OCI-M1 (cell line): ENCODE measurements at places on chromosomes 5 and 9.

- DNase-seq, result no peak
Observed at GRCh38 chr9:86141843-86142242, 42.5 kb upstream of the GOLM1 start.

DNA sequence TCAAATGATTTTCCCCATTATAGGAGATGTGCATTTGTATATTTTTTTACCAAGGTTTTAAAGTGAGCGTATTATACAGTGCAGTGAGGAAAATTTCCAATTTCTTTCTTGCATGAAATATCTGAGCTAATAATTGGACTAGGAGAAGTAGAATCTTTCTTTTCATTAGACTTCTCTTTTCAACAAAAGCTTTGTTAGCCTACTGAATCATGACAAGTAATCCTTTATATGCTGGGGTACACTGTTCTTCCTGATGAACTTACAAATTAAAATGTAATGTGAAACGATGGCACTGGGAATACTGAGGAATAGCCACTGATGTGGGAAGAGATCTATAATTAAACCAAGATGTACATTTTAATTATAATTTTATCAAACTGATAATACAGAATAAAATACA lies 829.6 kb downstream of the PTPRD start:
- DNase-seq, result peak; percentile 98

GRCh38 chr5:15808577-15808976 lies 308.6 kb downstream of the FBXL7 start:
- no peak for DNase-seq

DNA sequence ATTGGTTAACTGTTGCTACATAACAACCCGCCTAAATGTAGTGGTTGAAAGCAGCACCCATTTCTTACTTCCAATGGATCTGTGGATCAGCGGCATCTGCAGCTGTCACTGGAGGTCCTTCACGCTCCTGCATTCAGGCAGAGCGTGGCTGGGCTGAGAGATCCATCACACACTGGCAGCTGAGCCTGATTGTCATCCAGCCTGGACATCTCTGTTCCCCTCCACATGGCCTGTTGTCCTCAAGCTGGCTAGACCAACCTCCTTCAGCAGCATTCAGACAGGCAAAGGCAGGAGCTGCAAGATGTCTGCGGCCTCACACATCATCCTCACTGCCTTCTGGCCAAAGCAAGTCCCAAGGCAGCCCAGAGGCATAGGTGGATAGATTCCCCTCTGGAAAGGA lies 36.9 kb downstream of the DYNC2I2 start:
- no peak for DNase-seq

DNA sequence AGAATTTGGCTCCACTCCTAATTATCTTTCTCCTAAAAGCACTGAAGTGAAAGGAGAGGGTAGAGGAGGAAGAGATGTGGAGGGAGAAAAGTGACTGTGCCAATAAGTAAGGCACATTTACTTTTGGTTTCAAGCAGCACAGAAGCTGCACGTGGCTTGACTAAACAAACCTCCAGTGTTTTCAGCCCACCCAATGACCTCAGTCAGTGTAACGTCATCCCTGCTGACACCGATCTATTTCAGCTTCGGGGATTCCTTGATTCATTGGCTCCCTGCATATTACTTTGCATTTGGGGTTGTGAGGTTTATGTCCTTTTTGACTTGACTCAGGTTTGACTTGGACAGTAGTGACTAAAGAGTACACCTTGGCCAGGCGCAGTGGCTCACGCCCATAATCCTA lies 35.6 kb upstream of the NIM1K start:
- DNase-seq, result no peak

GRCh38 chr5:1010181-1010510 lies 1.5 kb downstream of the NKD2 start:
- DNase-seq, result peak; percentile 80

GRCh38 chr5:126182971-126183695 lies 240.1 kb upstream of the GRAMD2B start:
- no peak for DNase-seq

GRCh38 chr5:157862183-157862851 lies 3.4 kb upstream of the CLINT1 start:
- DNase-seq, result no peak

- DNase-seq, result no peak
Observed at GRCh38 chr5:132227235-132227484, 493 bp downstream of the P4HA2 start.

- DNase-seq, result no peak
Observed at GRCh38 chr9:89417832-89418473, 80.0 kb downstream of the SEMA4D start.

DNA sequence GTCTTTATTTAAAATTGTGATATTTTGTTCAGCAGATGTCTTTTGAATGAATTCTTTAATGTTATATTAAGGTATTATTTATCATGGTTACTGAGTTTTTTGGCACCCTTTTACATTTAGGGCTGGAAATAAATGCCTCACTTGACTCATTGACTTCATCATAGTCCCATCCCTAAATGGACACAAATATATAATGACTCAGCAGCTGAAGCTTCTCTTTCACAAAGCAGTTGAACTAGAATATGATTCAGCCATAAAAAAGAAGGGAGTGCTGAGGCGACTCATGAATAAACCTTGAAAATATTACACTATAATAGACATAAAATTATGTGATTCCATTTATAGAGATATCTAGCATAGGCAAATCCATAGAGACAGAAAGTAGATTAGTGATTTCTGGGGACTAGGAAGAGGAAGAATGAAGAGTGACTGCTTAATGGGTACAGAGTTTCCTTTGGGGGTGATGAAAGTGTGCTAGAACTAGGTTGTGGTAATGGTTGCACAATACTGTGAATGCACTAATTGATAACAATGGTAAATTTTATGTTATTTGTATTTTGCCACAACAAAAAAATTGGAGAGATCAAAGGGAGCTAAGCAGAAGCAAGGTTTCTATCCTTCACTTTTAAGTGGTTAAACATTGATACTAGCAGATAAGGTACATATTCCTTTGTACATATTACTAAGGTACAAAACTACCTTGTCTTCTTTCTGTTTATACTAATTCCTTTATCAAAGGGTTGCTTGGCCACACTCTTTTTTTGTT lies 449.6 kb downstream of the NTRK2 start:
- no peak for DNase-seq

DNA sequence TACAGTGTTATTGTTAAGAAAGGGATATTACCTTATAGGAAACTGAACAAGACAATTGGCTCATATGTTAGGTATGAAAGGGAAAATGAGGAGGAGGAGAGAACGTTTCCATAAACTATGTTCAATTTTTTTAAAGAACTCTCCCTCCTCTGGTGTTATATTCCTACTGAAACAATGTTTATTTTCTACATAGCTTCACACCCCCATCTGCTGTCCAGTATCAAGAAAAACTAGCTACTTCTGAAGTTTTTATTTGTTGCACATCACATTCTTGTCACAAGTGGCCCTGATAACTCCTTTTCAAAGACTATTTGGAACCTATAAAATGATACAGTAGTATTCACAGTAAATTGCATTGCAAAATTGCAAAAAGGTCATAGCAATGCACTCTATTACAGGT lies 223.4 kb upstream of the FAM174A start:
- peak; percentile 41 for DNase-seq

- DNase-seq, result peak; percentile 37
Observed at GRCh38 chr9:113219969-113220368, 1.1 kb downstream of the FKBP15 start.

DNA sequence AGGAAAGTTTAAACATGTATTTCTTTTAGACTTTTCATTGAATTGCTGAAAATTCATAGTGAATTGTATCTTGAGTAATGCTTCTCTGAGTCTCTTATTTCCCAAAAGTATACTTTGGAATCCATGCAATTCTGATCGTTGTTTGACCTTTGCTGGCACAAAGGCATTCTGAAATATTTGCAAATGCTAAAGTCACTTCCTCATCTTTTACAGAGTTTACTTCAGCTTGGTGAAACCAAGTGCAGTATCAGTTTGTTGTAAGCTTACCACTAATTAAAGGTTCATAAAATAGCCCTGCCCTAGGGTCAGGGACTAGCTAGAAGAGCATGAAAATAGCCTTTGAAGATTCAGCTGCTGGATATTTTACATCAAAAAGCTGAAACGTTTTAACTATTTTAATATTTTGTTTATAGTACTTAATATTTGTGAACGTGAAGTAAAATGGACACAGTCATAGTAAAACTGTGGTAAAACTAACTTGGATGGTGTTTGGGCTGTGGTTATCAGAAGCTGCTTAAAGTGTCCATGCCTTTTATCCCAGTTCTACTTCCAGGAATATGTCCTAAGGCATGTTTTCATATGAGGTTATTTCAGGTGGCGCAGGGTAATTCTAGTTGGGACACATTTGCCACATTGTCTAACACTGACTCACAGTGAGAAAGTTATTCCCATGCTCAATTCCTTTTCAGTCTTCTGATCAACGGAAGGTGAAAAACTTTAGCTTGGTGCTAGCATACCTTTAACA lies 45.3 kb downstream of the SLC22A5 start:
- peak; percentile 59 for DNase-seq

DNA sequence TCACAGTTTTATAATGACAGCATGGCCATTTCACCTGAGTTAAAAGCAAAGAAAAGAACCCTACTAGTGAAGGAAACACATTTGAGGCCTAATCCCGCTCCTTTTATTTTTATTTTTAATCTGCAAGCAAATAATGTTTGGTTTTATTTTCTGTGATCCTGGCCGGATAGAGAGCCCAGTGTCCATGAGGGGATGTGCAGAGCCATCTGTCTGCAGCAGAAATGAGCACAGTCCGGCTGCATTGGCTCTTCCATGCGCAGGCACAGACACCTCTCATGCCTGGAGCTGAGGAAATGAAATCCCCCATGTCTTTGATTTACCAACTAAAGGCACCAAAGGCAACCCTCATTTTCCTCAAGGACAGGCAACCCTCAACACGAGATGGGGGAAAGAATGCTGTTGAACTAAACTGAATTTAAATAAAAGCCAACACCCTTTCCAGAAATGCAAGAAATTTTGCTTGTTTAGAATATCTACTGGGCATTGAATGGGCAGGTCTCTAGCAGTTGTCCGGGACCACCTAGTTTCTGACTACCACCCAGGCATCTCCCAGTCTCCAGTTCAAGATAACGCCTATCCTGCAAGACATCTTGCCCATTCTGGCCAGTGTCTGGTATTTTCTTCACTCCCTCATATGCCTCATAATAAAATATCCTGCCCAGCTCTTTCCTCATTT lies 47.9 kb upstream of the SEMA6A start:
- no peak for DNase-seq

GRCh38 chr9:113989017-113989713 lies 88.9 kb downstream of the AMBP start:
- no peak for DNase-seq

DNA sequence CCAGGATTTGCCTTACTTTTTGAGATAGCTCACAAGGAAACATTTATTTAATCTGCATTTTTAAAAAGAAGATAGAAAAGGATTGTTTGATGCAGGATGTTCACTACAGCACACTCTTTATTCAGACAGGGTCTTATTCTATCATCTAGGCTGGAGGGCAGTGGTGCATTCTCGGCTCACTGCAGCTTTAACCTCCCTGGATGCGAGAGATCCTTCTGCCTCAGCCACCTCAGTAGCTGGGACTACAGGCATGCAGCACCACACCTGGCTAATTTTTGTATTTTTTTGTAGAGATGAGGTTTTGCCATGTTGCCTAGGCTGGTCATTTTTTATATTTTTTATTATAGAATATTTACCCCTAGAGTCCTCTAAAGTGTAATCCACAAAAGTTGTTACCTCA lies 221.4 kb downstream of the MCTP1 start:
- DNase-seq, result no peak

- DNase-seq, result peak; percentile 91
Observed at GRCh38 chr5:55146543-55147151, 13.3 kb upstream of the GPX8 start.

DNA sequence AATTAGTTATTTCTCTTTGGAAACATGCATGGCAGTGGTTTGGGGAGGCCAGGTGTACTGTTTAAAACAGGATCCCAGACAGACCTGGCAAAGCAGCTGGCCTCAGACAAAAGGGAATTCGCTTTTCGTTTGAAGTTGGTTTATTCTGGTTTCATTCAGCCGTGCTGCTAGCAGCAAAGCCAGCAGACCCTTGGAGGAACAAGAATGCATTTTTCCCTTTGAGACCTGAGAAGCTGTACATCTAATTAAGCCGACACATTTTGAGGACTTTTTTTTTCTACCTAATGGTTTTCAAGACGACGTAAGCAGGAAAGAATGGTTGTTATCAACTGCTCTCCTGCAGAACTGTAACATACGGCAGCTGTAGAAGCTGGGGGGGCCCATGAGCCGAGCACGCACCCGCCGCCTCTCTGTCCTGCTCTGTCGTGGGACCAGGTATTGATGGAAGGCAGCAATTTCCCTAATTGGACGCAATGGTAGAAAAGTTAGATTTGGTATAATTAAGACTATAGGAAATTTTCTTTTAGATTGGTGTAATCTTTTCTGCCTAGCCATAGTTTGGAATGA lies 13.6 kb downstream of the PLEKHG4B start:
- no peak for DNase-seq

- DNase-seq, result peak; percentile 39
Observed at GRCh38 chr9:73104342-73104741, 47.3 kb upstream of the ANXA1 start.

- DNase-seq, result no peak
Observed at GRCh38 chr9:130182381-130182909, 10.2 kb downstream of the NCS1 start.

- no peak for DNase-seq
Observed at GRCh38 chr5:172901788-172902496, 57.3 kb upstream of the RPL26L1 start.

DNA sequence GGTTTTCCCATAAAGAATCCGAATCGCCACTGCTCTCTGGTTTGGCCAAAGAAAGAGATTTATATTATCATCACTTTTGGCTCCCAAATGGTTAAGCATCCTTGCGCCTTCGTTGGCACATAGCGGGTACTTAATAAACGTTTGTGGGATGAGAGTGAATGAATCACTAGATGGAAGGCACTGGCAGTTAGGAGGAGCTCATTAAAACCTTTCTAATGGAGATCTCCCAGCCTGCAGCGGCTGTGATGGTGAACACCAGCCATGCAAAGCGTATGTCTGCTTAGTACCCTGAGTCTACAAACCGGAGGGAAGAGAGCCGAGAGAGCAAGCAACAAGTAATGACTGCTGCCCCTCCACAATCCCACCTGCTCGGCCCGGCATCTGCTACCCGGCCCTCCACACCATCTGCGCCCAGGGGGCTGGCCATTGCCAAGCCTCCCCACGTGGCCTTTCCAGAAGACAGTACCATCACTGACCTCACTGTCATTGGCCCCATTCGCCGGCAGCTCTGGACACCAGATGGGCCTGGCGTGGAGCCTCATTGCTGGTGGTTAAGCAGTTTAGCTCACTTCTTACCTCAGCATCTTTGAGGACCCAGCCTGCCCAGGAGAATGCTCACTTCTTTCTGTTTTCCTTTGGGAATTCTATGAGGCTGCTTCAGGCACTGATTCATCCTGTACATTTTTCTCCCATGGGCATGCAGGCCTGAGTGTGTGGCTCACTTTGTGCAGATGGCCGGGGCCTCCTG lies 39.3 kb upstream of the ANKRD33B start:
- DNase-seq, result no peak
